Activated CD8-positive, alpha-beta memory T cell treated with anti-CD3 and anti-CD28 coated beads, Interleukin-2, amount 10 ng/mL, durations not matched to agents 7 days and 5 days (primary cell): ENCODE measurements at places on chromosomes 12 and 14.

GRCh38 chr12:53677016-53677799 is 1.3 kb upstream of the ATP5MC2 start:
- peak overlapping the region; percentile 45 for H3K27ac ChIP-seq
- H3K4me3 ChIP-seq = peak overlapping the region; percentile 87
- peaks cover 31% of the 10 kb centered on the region for H3K27me3 ChIP-seq

DNA sequence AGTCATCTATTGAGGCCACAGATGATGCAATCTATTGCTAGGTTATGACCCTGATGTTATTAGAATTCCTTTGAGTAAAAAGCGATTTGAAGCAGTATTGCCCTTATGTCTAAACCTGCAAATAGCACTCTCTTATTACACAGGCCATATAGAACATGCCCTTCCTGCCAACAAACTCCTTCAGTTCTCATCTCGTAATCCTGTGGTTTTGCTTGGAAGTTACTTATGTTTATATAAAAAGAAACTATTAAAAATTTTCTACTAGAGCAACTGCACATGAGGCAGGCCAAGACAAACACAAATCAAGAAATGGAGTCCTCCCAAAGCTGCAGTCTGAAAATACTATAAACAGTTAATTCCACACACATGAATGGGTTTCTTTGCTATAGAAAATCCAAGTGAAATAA is 1200.2 kb downstream of the LRFN5 start:
- DNase-seq = no peak
- H3K4me1 ChIP-seq = no peaks in the 10 kb centered on the region
- no peak overlapping the region for H3K27ac ChIP-seq
- no peak overlapping the region for H3K4me3 ChIP-seq
- no peaks in the 10 kb centered on the region for H3K36me3 ChIP-seq
- no peaks in the 10 kb centered on the region for H3K27me3 ChIP-seq

DNA sequence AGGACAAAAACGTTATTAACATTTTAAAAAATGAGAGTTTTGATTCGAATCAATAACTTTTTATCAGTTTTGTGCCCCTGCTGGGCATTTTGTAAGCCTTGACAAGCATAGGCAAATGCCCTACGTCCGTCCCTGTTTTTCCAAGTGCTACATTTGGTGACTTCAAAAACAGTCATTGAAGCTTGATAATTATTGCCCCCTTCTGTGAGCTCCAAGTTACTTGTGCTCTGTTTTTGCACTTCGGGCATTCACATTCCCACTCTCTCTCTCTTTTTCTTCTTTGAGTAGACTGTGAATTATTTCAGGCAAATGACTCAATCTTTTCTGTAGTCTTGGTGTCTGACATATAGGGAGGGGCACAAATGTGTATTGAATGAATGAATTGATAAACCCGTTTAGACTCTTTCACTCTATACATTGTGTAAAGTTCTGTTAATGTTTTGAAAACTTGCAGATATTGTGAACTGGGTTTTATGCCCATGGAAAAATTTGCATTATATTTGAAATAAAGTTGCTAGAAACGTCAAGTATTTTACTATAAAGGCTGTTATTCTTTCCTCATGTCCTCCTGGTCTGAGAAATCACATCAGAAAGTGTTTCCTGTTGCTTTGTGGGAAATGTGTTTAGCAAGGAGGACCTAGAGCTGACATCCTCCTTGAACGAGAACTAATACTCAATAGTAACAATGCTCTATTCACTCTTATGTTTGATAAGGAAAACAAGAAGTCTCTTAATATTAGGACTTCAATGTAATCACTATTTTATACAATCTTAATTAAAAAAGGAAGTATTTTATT is 1.4 kb downstream of the APAF1 start:
- peak overlapping the region; percentile 92 for H3K4me3 ChIP-seq
- no peak for DNase-seq
- H3K36me3 ChIP-seq = peaks cover 31% of the 10 kb centered on the region
- H3K27me3 ChIP-seq = no peaks in the 10 kb centered on the region
- peak overlapping the region; percentile 29 for H3K27ac ChIP-seq

DNA sequence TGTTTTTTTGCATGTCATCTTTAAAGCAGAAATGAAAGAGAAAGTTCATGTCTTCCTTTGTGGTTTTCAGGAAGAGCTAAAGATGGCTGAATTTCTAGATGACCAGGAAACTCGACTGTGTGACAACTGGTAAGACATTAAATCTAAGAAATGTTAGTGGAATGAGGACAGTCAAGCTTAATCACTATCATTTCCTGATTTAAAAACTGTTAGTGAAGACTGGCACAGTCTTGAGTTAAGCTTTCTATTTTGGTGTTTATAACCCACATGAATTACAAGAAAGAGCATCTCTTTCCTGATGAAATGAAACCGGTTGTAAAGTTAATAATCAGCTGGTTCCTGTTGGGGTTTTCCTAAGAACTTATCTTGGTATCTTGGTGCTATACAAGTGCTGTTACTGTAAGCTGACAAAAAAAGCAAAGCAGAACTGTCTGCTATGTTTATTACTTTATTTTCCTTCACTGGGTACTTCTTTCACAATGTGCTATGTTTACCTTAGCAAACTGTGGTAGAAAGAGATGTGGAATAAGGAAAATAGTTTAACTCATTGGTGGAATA is 5.2 kb downstream of the TRAFD1 start:
- DNase-seq = no peak
- peak overlapping the region; percentile 90 for H3K27ac ChIP-seq
- H3K36me3 ChIP-seq = peaks cover 29% of the 10 kb centered on the region

DNA sequence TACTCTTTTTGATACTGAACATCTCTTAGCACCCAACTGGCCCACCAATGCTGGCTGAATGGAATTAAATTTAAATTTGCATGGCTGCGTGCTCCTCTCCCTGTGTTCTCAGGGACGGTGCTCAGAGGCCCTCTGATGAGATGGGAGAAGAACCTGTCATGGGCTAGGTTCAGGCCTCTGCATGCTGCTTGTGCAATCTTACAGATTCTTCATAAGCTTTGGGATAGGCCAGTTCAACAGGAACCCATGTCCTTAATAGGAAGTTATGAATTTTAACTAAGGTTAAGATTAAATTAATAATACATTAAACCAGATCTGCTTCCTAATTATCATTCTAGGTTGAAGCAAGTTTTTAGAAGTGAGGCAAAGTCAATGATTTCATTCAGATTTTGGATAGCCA is 119.7 kb upstream of the LRIG3 start:
- H3K27me3 ChIP-seq = no peaks in the 10 kb centered on the region
- H3K4me1 ChIP-seq = no peaks in the 10 kb centered on the region
- H3K27ac ChIP-seq = no peak overlapping the region
- H3K4me3 ChIP-seq = no peak overlapping the region
- H3K36me3 ChIP-seq = no peaks in the 10 kb centered on the region
- DNase-seq = no peak

- no peaks in the 10 kb centered on the region for H3K27me3 ChIP-seq
- peaks cover 2% of the 10 kb centered on the region for H3K36me3 ChIP-seq
- DNase-seq = no peak
- no peak overlapping the region for H3K27ac ChIP-seq
Measured at GRCh38 chr12:91620992-91621391, 438.4 kb upstream of the DCN start.

DNA sequence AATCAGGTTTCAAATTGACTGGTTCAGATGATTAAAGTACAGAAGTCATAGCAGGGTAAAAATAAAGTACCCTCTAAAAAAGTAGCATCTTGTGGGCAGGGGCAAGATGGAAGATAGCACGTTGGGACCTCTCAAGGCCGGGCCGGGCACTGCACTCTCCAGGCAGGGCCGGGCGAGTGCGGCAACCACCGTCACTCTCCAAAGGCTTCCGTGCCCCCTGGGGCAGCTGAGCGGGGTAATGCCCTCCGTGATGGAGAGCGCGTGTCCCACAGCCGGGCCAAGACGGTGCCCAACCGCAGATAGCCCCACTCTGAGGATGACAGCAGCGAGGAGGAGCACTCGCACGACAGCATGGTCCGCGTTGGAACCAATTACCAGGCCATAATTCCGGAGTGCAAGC is 8.6 kb upstream of the PLXNC1 start:
- no peak overlapping the region for H3K4me3 ChIP-seq
- peaks cover 22% of the 10 kb centered on the region for H3K27me3 ChIP-seq
- H3K36me3 ChIP-seq = no peaks in the 10 kb centered on the region

DNA sequence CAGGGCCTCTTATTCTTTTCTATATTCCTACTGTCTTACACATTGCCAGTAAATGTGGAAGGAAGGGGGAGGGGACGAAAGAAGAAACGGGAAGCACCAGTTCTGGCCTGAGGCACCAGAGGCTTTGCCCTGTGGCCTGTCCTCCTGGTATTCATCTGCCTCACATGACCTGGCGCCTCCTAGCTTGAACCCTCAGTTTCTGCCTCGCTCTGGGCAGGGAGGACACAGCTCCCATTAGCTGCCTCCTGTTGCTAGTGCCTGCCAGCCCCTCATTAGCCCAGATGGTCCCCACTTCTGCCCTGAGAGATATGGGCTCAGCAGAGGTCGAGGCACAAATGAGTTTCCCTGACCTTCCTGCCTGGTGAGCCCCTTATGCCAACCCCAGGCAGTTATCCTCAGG is 3.0 kb upstream of the PLEKHG6 start:
- H3K27ac ChIP-seq = no peak overlapping the region
- H3K36me3 ChIP-seq = no peaks in the 10 kb centered on the region
- no peak overlapping the region for H3K4me3 ChIP-seq
- H3K27me3 ChIP-seq = peaks cover 29% of the 10 kb centered on the region
- no peak for DNase-seq

GRCh38 chr12:80681287-80681686 is 26.1 kb upstream of the MYF6 start:
- no peak for DNase-seq
- no peaks in the 10 kb centered on the region for H3K4me1 ChIP-seq
- no peaks in the 10 kb centered on the region for H3K36me3 ChIP-seq
- no peaks in the 10 kb centered on the region for H3K27me3 ChIP-seq
- H3K27ac ChIP-seq = no peak overlapping the region

DNA sequence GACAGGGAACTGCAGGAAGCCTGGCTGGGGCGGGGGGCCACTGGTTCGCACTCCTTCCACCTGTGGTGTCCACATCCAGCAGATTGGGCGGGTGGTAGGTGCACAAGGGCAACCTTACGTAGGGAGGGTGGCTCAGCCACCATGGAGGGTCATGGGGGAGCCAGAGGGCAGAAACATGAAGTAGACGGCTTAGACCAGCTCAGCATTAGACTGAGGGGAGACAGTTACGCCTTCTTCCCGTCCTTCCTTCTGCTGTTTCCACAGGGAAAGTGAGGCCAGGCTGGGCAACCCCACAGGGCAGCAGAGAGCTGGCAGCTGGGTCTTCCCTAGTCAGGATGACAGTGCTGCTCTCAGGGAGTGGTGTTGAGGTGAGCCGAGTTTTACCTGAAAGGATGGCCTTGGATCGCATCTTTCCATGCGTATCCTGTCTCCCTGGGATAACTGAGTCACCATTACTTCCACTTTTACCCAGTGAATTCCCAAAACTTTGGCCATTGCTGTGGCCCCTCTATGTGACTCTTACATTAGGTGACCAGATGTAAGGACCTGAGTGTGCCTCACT is 170.0 kb upstream of the GZMB start:
- peaks cover 15% of the 10 kb centered on the region for H3K27me3 ChIP-seq
- no peaks in the 10 kb centered on the region for H3K36me3 ChIP-seq
- H3K4me1 ChIP-seq = peaks cover 2% of the 10 kb centered on the region
- no peak overlapping the region for H3K27ac ChIP-seq
- H3K4me3 ChIP-seq = no peak overlapping the region
- DNase-seq = no peak

- peaks cover 8% of the 10 kb centered on the region for H3K27me3 ChIP-seq
- H3K36me3 ChIP-seq = no peaks in the 10 kb centered on the region
- no peak overlapping the region for H3K4me3 ChIP-seq
- DNase-seq = no peak
Measured at GRCh38 chr12:108461058-108461660, 53.9 kb upstream of the FICD start.

GRCh38 chr12:52787324-52788191 is 8.4 kb downstream of the KRT3 start:
- no peak overlapping the region for H3K27ac ChIP-seq
- no peak overlapping the region for H3K4me3 ChIP-seq
- peaks cover 49% of the 10 kb centered on the region for H3K27me3 ChIP-seq
- DNase-seq = no peak
- H3K36me3 ChIP-seq = no peaks in the 10 kb centered on the region
- H3K4me1 ChIP-seq = no peaks in the 10 kb centered on the region

DNA sequence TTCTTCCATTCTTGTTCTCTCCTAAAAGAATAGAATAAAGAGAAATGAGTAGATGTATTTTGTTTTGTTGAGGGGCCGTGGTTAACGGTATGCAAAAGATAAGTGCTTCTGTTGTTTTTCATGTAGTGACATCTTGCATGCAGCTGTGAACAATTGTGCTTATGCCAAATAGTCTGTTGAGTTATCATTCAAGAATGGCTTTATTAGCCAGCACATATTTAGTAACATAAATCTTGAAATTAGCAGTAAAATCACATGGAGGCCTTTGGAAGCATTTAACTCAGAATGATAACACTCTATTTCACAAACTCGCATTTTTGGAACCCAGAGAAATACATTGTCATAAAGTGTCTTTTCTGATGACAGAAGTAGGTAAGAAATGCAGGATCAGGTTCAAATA is 1772.0 kb upstream of the FLRT2 start:
- H3K36me3 ChIP-seq = no peaks in the 10 kb centered on the region
- no peak overlapping the region for H3K27ac ChIP-seq
- H3K4me1 ChIP-seq = no peaks in the 10 kb centered on the region
- H3K4me3 ChIP-seq = no peak overlapping the region
- no peak for DNase-seq

GRCh38 chr12:100798286-100799160 is 3.9 kb downstream of the ANO4 start:
- H3K27me3 ChIP-seq = peaks cover 10% of the 10 kb centered on the region
- DNase-seq = no peak
- no peak overlapping the region for H3K4me3 ChIP-seq
- H3K36me3 ChIP-seq = no peaks in the 10 kb centered on the region
- H3K27ac ChIP-seq = no peak overlapping the region
- H3K4me1 ChIP-seq = no peaks in the 10 kb centered on the region

DNA sequence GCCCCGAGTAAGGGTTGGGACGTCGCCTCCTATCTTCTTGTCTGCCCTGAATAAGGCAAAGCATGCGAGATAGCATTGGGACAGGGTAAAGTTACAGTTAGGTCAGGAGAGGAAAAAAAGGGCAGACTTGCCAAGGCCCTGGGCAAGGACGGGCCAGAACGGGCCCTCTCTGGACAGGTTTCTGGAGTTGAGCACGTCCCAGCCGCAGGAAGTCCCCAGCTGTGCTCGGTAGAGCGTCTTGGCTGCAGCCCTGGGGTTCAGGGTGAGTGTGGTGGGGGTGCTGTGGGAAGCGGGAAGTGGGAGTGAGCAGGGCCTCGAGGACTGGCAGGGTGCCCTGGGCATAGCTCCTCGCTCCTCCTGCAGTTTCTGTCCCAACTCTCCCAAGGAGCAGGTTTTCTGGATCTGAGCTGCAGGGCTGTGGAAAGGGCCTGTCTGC is 5.4 kb downstream of the RPS6KL1 start:
- no peaks in the 10 kb centered on the region for H3K27me3 ChIP-seq
- H3K4me3 ChIP-seq = no peak overlapping the region
- DNase-seq = no peak
- H3K27ac ChIP-seq = no peak overlapping the region
